ENCODE measurements at places on chromosomes 12 and 14.

DNA sequence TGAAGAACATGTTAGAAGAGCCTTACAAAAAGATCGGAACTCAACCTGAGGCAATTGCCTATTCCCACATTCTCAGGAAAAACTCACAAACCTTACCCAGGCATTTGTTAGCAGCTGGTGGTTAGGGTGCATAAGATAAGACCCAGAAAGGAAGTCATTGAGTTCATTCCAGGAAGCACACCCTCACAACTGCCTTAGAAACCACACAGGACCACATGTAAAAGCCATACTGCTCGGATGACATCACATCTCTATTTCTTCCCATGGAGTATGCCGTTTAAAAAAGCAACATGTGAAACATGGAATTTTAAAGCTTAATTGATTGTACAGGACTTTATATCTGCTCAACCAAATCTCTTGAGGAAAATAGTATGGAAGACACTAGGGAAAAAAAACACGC is 411.2 kb downstream of the DAD1 start:
- no peak for ATAC-seq

GRCh38 chr14:99522457-99522891 is 41.3 kb downstream of the CCNK start:
- ATAC-seq = no peak

GRCh38 chr14:81449576-81449975 is 49.5 kb upstream of the STON2 start:
- ATAC-seq = no peak

DNA sequence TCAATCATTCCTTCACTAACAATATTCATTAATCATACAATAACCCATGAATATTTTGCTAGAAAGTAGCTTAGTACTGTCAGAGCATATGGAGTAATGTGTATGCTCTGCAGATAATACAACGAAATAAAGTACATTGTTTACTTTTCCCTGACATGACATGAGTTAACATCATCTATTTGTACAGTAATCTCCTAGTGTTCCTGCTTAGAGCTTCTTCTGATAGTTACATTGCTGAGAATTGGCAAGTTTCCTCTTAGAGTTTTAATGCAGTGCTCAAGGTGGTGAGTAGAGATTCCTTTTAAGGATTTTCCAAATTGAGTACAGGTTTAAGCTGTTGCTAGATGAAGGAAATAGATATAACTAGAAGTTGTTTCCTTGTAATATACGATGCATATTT is 164.5 kb upstream of the NPAS3 start:
- ATAC-seq = no peak

DNA sequence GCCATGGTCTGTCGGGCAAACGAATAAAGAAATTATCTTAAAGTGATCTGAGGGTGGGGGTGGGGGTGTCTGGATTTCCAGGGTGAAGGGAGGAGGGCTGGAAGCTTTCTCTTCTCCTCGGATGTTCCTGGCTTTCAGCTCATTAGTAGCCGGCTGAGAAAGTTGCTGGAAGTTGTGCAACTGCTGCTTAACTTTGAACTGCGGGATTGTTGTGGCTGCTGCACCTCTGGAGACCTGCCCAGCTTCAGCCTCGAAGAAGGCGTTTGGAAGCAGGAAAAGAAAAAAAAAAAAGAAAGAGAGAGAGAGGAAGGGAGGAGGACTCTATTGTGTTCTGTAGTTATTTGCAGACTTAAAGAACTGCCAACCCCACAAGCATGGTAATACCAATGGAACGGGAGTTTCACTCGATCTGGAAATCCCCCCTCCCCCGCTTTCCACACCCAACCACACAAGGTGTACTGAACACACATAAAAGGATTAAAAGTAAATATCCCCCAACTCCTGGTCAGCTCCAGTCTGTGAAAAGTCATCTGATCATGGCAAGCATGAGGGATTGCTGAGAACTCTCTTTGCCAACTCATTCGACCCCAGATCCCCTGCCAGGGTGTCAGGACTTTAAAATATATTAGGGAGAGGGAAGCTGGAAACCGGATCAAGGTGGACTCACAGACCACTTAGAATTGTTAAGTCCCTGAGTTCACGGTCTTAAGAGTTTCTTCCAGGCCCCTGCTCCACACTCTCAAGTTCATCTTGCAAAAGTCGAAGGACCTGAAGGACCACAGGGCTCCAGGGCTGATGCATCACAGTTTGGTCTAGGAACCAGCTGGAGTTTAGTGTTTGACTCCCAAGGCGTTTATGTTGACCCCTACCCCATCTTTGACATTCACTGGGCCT is at the start of gene RASSF9:
TSS of gene RASSF9 (minus strand) at position 213 of the 894 bp plus-strand sequence. CDS start at position 5, 208 bp downstream.
- ATAC-seq = no peak

DNA sequence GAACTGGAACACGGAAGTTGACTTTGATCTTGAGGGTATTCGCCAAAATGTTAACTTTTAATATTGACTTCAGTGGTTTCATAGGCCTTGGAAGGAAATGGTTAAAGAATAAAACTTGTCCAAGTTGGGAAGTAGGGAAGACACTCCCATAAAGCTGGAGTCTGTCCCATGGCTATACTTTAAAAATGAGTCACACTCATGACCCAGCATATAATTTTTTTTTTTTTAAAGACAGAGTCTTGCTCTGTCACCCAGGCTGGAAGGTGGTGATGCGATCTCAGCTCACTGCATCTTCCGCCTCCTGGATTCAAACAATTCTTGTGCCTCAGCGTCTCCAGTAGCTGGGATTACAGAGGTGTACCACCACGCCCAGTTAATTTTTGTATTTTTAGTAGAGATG is 19.6 kb downstream of the TMPRSS12 start:
- ATAC-seq = no peak

DNA sequence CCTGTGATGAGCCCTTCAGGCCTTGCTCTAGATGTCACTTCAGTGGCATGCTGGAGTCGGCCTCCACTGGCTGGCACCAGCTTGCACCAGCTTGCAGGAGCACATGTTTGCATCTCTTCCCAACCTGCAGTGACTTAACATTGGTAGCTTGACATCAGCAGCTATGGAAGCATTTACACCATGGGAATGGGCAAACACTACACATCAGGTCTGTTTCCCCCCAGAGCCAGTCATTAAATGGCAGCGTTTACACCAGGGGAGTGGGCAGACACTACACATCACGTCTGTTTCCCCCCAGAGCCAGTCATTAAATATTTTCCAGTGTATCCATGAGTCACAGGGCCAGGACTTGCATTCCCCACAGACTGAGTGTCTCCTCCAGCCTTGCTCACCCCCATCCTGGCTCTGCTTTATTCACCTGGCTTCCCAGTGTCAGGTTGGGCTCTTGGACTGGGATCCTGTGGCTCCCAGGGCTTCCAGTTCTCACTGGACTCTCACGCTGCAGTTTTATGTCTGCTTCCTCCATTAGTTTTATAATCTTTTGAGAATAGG is 51.6 kb upstream of the VRK1 start:
- ATAC-seq = no peak

GRCh38 chr12:68853396-68854077 is 45.6 kb downstream of the MDM2 start:
- no peak for ATAC-seq

DNA sequence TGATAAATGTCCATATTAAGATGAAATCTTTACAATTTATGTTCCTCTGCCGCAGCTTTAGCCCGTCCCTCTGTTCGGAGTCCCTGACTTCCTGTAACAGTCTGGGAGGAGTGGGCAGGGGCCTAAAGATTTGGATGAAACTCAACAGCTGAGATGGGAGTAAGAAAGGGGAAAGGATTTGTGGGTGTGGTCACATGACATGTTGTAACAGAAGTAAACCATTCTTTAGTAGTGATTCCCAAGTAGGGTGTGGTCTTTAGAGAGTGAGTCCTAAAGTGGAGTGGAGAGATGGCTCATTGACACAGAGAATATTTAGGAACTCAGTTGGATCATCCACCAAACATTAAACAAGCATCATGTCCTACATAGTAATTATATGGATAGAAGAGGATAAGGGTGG is 12.9 kb downstream of the TMEM117 start:
- no peak for ATAC-seq

- ATAC-seq = no peak
Observed at GRCh38 chr12:69999561-69999960, 174.5 kb downstream of the MYRFL start.

- ATAC-seq = no peak
Observed at GRCh38 chr12:125509195-125509594, 444.0 kb downstream of the AACS start.

- ATAC-seq = peak; percentile 74
Observed at GRCh38 chr14:22319526-22320361, 269.3 kb downstream of the DAD1 start.

GRCh38 chr14:65267856-65268255 is 144.7 kb upstream of the FUT8 start:
- no peak for ATAC-seq

- no peak for ATAC-seq
Observed at GRCh38 chr14:35740215-35740614, 68.9 kb downstream of the RALGAPA1 start.

DNA sequence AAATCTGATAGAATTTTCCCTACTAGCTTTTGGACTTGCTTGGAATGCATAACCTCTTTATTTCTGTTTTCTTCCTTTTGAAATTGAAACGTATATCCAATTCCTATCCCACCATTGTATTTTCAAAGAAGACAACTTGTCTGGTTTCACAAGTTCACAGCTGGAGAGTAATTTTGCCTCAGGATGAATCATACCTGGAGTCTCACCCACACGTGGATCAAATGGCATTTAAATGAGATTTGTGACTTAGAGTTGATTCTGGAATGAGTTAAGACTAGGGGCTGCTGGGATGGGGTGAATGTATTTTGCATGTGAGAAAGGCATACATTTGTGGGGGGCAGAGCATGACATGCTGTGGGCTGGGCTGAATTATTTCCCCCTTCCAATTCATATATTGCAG is 516.5 kb upstream of the MGAT4C start:
- no peak for ATAC-seq

DNA sequence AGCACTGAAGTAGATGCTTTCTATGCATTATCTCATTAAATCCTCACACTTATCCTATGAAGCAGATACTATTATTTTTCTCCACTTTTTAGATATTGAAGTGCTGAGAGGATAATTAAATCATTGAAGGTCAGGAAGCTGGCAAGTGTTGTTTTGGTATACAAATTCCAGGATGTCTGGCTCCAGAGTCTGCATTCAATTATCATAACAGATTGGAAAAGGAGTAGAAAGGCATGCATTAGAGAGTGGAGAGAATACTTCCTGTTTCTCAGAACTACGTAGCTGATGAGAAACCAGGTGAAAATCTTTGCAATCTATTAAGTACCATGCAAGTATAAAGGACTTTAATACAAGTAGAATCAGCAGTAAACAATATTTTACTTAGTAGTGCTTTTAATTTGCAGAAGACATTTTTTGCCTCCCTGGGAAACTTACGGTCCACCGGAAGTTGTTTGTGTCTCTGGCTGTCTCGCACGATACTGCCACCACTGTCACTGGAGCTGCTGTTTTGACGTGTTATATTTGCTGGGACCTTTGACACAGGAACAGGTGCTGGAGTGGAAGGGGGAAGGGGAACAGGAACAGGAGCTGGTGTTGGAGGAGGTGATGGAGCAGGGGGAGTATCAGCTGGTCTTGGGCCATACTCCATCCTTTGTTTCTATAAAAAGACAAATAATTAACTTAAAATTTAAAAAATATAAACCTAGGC is 158.0 kb downstream of the EPS8 start:
- no peak for ATAC-seq

DNA sequence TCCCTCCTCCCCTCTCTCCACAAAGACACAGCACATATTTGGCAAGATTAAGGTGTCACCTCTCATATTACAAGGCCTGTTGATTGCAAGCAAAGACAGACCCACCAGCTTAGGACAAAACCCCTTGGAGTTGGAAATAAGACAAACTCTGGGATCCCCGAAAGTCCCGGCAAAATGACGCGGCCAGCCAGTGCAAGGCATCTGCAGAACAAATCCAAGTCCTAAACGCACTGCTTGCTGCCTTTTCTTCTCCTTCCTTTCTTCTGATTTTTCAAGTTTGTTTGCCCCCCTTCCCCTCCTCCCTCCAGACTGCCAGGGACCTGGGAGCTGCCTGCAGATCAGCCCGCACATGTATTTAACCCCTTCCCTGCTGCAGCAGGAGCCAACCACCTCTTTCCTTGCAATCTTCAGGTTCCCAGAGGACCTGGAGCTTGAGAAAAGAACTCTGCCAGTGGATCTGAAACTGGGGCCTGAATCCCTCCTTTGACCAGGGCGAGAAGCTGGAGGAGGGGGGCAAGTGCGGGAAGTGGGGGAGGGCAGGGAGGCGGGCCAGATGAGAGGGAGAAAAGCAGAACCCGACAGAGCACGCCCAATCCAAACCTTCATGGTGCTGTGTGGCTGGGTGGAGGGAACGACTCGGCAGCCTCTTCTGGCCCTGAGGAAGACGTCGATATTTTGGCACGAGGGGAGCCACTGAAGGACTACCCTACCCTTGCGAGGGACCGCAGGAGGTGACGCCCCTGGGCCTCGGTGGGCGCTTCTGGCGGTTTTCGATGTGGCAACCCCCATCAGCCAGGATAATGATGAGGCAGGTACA is 2.0 kb upstream of the NTF3 start:
- no peak for ATAC-seq

Measured in stimulated activated memory B cell treated with anti-CD40 and anti-IgM and Interleukin-4, amounts not matched to agents 10 μg/mL and 1 μg/mL and 100 μg/mL, for 72 hours (primary cell).